Muscle of arm (tissue), 14 donors: ENCODE measurements at places on chromosomes 1 and 21. TPM values are rescaled to one million over a fixed set of nuclear protein-coding genes. Genes with fewer than 3 reads are reported as not detected.
A peak's percentile ranks its signal among the peaks of the same experiment; 100 is the strongest.

DNA sequence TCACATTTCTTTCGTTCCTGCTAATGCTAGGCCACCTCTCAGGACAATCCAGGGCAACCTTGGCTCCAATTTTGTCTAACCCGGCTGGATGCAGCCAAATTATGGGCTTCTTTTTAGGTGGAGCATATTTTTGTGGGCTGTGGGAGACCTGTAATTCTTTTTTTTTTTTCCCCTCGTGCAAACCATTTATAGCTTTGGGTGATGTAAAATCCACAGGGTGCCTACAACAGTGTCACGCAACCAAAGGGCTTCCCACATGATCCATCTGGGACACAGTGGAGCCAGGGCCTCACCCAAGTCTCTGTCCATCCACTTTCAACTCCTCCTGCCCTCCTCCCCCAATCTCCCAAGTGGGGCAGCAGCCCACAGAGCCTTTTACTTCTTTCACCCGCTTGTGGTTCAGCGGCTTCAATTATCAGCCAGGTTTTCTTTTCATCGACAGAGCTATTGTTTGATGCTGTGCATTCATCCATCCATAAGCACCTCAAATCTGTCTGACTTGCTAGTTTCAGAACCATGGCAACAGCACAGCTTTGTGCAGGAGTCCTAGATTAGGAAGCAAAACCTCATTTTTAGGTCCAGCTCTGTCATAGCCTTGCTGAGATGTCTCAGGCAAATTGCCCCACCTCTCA, 10.0 kb upstream of the OVAAL start:
- DNase-seq: no peak

- no peak for DNase-seq
Observed at GRCh38 chr1:4768553-4768952, 114.1 kb downstream of the AJAP1 start.

DNA sequence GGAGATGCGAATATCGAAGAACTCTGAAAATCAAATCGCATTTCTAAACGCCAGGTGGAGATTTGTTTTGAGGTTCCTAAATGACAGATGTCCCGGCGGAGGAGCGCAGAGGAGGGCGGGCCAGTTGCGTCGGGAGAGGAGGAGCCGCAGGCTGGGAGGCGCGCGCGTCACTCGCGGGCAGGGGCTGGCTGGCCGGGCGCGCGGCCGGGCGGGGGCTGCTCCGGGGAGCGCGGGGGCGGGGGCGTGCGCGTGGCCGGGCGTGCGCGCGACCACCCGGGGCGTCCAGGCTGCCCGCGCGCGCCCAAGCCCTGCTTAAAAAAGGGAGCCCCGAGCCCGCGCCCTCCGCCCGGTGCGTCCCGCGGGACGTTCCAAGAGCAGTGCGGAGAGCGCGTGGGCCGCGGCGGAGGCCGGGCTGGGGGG, 47.3 kb downstream of the H3-3A start:
- DNase-seq: peak; percentile 86

The LCE1D gene
- polyA plus RNA-seq: not detected
